NCI-H1048 (cell line): ENCODE measurements at places on chromosomes 3 and 15.

DNA sequence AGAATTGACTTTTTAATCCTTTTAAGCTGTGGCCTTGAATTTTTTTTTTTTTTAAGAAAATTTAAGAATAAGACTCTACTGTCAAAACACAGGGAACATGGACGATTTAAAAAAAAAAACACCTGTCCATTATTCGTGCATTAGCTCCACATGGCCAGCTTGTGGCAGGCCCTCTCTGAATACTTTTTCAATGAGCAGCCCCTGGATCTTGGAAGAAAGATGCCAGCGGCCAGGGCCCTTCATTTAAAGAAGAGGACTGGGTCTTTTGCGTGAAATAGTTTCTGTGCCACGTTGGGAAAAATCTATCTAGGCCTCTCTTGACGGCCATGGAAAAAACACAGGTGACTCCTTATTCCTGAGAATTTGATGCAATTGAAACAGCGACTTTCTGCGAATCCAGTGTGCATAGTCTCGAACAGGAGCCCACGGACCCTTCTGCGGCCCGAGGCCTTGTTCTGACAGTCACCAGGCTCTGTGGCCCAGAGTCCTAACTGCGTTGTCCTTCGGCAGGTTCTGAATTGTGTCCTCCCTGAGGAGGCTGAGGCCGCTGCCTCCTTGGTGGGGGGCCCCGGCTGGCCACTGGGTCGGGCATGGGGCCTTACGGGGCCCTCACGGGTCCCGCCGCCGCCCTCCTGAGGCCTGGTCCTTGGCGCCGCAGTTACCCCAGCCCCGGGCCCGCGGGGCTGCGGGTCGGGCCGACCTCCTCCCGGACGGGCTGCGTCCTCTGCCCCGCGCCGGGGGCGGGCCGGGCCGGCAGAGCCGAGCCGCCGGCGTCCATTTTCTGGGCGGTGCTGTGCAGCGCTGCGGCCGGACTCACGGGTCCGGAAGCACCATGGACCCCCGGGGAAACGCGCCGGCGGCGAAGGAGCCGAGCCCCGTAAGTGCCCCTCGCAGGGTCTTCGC lies 33.5 kb downstream of the ZBTB38 start:
- DNase-seq, result no peak

DNA sequence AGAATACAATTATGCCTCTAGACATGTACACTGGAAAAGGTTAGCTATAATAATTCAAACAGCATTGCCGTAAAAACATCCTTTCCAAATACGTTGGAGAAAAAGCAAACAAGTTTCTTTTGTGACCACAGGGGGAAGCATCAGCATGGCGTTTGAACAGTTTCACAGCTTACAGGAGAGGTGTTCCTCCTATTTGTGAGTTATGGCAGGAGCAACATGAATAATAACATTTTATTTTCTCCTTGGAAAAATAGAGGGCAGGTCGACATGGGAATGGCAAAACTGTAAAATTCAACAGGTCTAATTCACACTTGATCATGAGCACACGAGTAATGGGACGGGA lies 39.7 kb upstream of the GADL1 start:
- no peak for DNase-seq

DNA sequence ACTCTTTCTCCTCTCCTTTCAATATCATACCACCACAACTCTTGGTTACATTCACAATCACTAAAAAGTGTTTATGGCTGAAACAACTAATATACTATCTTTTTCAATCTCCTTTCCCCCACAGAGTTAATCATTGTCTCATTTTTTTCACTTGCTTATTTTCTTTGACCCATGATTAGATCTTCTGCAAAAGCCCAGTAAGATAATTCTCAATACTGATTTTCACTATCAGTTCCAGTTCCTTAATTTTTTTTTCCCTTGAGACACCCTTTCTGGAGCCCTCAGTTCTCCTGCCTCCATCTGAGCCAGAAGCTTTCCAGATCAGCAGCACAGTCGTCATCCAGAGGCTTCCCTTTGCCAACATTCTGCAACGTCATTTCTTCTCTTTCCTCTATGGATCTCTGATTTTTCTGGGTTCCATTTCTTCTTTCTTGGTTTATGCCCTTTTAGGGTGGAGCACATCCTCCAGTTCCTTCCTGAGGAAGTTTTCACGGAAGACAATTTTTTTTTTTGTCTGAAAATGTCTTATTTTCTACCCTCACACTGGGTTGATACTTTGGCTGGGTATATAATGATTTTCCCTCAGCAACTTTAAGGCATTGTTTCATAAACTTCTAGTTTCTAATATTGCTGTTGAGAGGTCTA lies 88.7 kb upstream of the C15orf39 start:
- DNase-seq, result no peak

GRCh38 chr3:186083746-186084145 lies 25.1 kb downstream of the ETV5 start:
- no peak for DNase-seq

GRCh38 chr15:38351466-38351865 lies 98.8 kb downstream of the SPRED1 start:
- DNase-seq, result no peak

DNA sequence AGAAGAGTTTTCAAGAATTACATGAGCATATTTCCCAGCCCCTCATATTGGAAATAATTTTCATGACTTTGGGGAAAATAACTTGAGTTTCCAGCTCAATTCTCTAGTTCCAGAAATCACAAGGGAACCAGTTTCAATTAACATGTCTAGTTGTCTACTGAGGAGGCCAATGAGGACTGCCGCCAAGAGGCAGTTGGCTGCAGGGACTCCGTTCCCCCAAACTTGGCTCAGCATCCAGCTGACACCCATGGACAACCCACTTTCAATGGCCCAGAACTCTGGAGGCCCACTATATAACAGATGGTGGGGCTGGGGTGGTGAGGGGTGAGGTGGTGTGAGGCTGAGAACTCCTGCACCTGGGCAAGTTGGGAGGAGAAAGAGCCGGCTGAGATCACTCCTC lies 86.5 kb upstream of the TNFAIP8L3 start:
- no peak for DNase-seq
